ENCODE measurements at places on chromosomes 11 and 22.

DNA sequence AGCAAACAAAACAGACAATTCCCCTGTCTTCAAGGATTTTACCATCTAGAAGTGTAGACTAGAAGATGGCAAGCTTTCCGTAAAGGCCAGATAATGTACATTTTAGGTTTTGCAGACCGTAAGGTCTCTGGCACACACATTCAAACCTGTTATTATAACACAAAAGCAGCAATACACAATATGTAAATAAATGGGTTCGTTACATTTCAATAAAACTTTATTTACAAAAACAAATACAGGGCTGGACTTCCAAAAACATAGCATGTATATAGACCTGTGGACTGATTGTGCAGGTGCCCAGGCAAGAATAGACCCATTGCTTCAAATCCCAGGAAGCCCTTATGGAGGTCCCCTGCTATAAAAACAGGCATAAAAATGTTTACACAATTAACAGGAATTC lies 27.1 kb upstream of the MS4A6A start:
- no peak for DNase-seq

GRCh38 chr11:66335531-66336233 lies 552 bp downstream of the RIN1 start:
- DNase-seq = peak; percentile 62

DNA sequence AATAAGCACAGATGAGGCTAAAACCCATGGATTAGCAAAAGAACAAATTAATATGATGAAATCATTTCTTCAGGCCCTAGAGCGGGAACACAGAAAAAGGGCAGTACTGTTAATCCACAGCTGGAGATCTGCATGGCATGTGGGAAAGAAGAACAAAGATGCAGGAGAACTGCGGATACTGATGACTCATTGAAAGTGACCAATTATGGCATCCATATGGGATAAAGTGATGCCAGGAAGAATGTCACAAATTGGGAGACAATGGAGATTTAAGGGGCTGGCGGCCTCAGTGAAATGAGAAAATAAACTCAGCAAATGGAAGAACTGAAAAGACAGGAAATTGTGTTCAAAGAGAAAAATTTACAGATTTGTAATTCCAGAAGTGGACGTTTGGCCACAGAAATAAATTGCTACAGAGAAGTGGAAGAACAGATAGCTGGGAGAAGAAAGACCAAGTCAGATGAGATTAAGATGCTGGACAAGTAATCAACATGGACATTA lies 39.4 kb downstream of the SIK3 start:
- DNase-seq = peak; percentile 78

GRCh38 chr11:23729088-23729487 lies 767.8 kb upstream of the LUZP2 start:
- DNase-seq = peak; percentile 10

GRCh38 chr11:130719220-130719915 lies 196.9 kb downstream of the SNX19 start:
- peak; percentile 42 for DNase-seq

DNA sequence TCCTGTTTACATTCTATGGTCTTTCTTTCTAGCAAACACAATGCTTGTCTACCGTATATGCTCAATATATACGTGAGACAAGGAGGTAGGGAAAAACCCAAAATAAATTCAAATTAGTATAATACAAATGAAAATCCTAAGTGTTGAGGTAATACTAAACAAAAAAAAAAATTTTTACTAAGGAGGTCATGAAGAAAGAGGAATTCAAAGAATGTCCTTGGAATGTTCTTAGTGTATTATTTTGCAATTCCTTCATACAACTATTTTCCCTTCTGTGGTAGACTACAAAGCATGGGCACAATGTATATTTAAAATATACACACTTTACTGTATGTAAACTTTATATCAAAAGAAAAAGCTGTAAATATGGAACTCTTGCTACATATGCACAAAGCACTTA lies 36.4 kb downstream of the PIK3C2A start:
- DNase-seq = peak; percentile 44

DNA sequence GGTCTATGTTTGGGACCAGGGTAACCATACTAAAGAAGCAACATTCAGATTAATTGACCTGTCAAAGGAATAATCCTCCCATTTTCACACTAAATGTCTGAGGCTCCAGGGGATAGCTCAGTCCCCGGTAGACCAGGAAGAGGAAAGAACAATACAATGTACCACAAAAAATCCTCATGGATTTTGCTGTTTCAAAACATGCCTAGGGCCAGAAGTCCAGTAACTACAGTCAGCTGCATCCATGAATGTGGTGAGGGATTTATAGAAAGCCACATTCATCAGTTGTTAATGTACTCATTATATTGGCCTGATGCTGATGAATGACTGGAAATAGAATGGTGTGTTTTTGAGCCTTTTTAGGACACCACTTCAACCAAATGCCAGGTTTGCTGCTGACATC lies 6.9 kb upstream of the ETS1 start:
- DNase-seq = no peak

DNA sequence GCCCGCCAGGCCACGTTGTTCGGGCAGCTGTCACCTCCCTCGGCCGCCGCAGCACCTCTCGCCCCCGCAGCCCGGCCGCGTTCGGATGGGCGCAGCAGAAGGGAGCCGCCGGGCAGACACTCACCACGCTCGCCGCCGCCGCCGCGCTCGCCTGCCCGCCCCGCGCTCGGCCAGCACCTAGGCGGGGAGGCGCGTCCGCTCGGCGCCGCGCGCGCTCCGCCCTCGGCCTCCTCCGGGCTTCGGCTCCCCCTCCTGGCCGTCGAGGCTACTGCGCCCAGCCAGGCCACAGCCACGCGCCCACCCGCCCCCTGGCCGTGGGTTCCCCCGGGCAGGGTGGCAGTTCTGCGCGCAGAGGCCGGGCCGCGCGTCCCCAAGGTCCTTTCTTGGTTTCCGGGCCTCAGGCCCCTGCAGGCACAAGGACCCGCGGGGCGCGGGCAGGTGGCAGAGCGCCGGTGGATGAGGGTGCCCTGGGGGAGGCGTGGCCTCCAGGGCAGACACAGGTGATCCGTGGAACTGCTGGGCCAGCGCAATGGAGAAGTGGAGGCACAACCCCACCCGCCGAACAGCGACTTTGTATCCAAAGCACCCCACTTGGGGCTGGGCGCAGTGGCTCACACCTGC lies at the start of gene SLC25A22:
SLC25A22 (minus strand) TSS at position 189 of the 621 bp plus-strand sequence. CDS start 3,275 bp downstream, outside the sequence.
- peak; percentile 63 for DNase-seq

DNA sequence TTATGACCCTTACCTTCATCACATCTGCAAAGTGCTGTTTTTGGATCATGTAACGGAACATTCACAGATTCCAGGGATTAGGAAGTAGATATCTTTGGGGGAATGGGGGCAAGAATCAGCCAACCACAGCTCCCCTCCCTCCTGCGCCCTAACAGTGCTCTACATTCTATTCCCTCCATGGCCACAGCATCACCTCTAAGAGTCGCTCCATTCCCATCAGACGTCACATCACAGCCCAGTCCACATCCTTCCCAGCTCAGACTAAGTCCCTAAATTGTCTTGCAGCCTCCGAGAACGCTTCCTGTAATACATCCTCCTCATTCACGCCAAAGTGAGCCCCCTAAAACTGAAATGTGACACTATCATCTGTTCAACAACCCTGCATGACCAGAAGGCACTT lies 5.9 kb downstream of the SCGB1D1 start:
- DNase-seq = no peak

DNA sequence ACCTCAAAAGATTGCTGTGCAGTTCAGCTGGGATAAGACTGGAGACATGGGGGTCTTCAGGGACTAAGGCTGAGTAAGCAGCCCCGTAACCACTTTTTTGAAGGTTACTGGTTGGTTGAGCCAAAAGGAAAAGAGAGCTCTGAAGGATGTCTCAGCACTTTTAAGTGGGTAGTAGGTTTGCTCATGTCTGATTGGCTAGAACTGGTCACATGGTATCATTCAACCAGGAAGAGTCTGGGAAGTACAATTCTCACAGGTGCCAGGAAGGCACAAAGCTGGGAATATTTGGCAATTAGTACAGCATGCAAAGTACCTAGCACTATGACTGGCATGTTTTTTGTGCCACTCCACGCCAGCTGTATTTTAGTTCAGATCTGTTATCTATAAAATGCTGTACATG lies 58.1 kb downstream of the SNX19 start:
- no peak for DNase-seq

DNA sequence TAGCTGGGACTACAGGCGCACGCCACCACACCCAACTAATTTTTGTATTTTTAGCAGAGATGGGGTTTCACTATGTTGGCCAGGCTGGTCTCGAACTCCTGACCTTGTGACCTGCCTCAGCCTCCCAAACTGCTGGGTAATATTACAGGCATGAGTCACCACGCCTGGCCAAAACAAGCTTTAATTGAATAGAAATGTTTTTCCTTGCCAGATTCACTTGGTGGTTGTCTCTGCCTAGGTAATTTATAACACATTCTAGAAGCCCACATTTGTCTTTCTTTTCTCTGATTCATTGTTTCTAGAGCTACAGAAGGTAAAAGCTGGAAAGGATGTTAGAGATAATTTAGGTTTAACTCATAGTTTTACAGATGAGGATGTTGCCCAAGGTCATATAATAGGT lies 41.3 kb downstream of the CECR2 start:
- DNase-seq = no peak

- DNase-seq = peak; percentile 87
These were observed at the start of gene SBF2 for GRCh38 chr11:10293423-10294289. SBF2 (minus strand) TSS chr11:10294219; CDS start chr11:10294069, 150 bp downstream.

DNA sequence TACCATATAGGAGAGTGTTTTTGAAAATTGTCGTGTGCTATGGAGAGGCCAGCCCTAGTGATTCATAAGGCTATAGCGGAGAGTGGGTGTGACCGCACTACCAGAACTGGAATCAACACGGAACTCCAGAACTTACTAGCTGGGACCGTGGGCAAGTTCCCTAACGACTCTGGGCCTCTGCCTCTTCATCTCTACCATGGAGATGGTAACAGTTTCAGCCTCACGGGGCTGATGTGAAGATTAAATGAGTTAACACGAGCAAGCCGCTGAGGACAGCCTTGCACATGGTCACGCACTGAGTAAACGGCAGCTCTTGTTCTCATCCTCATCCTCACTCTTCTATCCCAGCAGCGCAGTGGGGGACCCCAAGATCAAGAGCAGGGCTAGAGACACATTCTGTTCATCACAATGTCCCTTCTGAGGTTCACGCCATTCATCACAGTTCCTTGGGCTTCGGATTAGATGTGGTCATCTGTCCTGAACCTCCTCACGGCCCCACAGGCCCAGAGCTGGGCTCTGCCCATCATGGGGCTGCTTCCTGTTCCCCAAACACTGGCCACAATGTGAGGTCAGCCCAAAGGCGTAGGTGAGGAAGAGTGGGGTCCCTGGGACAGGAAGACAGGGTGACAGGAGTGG lies 47.2 kb upstream of the CD5 start:
- no peak for DNase-seq

GRCh38 chr11:122637541-122637940 lies 18.0 kb upstream of the UBASH3B start:
- no peak for DNase-seq

GRCh38 chr11:45592636-45593035 lies 72.8 kb downstream of the CHST1 start:
- no peak for DNase-seq

DNA sequence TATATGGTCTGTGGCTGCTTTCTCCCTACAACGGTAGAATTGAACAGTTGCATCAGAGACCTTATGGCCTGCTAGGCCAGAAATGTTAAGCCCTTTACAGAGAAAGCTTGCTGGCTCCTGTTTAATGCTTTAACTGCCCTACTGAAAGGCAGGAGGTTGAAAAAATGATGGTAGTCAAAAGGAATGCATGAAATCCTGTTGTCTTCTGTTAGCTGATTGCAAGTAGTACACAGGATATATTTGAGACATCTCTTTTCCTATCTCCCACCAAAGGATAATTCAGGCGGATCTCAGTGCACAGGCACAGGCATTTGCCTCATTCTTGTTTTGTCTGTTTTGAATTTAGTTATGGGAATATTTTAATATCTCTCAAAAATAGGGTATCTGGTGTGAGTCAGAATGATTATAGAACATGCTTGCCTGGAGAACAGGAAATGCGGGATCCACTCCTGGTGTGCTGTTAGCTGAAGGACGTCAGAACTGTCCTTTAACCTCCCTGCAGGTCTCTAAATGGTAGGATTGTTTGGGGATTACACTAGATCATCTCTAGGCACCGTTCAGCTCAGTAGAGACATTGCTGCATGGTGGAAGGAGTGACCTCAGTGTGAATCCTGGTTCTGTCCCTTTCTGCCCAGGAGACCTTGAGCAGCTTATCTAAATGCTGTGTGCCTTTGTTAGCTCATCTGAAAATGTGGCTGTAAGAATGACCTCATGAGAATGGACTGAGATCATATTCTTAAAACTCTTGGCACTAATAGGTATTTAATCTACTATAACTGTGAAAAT lies 49.5 kb downstream of the PACS1 start:
- peak; percentile 92 for DNase-seq

DNA sequence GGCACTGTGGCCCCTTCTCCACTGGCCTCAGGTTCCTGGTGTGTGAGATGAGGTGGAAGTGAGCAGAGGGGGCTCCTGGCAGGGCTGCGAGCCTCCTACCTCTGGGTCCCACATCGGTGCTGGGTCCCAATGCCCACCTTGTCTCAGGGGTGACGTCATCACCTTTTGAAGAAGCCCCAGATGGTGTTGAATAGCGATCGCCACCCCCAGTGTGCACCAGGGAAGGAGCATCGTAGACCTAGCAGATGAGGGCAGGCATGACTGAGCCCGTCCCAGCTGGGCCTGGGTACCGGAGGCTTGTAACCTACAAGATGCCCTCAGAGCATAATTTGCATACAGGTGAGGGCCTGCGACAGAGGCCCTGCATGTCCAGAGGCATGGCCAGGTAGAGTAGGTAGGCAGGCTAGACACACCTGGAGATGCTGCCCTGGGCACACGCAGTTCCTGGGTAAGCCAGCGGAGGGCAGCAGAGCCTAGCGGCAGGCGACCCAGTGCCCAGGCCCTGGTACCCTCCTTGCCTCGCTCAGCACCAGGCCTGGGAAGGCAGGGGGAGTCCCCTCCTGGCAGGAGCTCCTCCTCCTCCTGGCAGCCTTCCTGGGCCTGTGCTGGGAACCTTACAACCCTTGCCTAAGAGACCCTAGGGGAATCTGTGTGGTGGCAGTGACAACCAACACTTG lies 52.5 kb downstream of the TPCN2 start:
- peak; percentile 60 for DNase-seq

DNA sequence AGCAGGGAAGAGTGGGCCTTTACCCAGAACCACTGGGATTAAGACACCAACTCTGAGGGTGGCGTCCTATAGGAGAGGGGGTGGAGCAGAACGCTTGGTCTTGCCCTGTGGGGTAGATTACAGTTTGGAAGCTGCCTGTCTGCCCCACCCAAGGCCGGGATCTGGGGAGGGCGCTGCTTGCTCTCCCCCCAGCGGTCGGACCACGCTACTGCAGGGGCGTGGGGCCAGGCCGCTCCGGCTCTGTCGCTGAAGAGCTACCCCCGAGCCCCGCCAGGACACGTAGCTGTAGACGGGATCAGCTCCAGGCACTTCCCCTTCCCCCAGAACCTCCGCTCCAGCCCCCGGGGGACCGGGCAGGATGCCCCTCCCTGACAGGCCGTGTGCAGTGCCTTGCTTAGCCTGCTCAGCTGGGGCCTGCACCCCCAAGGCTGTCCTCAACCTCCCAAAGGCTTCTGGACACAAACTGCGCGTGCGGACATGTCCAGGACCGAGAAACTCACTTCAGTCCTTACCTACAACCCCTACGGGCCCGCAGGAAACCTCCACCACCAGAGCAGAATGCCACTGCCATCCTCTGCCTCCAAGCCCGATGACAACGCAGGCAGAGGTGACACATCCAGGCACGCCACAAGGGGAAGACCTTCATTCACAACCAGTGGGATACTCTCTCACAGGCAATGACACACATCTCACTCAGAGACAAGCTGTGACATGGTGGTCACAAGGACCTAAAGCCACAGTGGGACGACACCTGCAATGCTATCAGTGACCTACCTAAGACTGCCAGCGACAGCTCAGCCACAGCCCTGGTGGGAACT lies 3.6 kb downstream of the AHNAK start:
- peak; percentile 81 for DNase-seq
